H4 (cell line): ENCODE measurements at places on chromosomes 12 and 14. TPM values are rescaled to one million over a fixed set of nuclear protein-coding genes. Genes with fewer than 3 reads are reported as not detected.

KRT80 gene
- total RNA-seq: 4.7 and 6.9 TPM in 2 replicates

DIO2 gene
- 37.3 and 48.7 TPM in 2 replicates for total RNA-seq

OTX2 gene
- not detected in 2 replicates for total RNA-seq

FOXA1 gene
- 3.1 and 5.3 TPM in 2 replicates for total RNA-seq

CFAP251 gene
- total RNA-seq: 3.3 and 5.2 TPM in 2 replicates

KRT73 gene
- not detected in 2 replicates for total RNA-seq

C12orf50 gene
- not detected in 2 replicates for total RNA-seq

CABP1 gene
- total RNA-seq: not detected in 2 replicates

IFNG-AS1 gene
- not detected in 2 replicates for total RNA-seq

UNG gene
- total RNA-seq: 57.7 and 58.0 TPM in 2 replicates

CCDC38 gene
- total RNA-seq: 0.17 TPM in 1 of 2 replicates, not detected in the other

AKAP3 gene
- 1.4 and 1.9 TPM in 2 replicates for total RNA-seq
